ENCODE measurements at places on chromosomes 7 and 10.

- DNase-seq, result no peak
These were observed 72.7 kb upstream of the TMEM106B start for GRCh38 chr7:12138421-12138820.

GRCh38 chr7:82481499-82482097 is 38.0 kb upstream of the CACNA2D1 start:
- DNase-seq, result peak; percentile 0

DNA sequence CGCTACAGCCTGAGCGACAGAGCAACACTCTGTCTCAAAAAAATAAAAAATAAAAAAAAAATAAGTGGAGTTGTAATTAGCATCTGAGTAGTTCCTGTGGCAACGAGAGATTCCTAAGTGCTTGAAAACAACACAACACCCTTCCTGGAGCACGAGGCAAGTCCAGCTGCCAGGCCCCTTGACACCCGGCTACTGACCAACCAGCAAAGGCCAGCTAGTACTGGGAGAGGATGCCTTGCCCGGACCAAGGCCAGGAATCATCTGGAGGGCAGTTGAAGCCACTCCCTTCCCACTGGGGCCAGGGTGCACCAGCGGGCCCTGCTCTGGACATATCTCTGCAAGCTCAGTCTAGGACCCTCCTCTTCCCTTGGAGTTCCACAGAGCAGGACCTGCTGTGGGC is 536 bp downstream of the C10orf105 start:
- no peak for DNase-seq

DNA sequence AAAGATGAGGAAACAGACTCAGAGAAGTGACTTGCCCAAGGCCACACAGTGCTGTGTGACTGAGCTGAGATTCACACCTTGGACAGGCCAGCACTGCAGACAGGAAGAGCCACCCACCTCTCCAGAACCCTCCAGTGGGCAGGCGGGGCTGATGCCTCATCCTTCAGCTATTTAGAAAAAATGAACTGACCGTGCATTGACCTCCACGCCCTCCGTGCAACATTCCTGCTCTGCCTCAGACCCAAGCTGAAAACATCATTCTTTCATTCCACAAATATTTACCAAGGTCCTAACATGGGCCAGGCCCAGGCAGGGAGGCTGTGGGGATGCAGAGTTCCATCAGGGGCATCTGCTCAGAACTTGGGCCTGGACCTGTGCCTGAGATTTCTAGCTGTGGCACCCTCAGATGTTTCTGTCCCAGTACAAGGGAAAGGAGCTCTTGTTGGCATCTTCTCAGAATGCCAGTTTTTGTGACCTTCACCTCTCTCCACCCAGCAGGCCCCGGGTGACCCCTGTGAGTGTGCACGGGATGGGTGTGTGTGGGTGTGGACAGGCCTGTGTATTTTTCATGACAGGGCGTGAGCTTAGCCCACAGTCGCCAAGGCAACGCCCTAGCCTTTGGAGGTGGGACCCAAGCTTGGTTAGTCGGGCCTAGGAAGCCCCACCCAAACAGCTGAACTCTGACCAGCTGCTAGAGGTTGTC is 6.5 kb downstream of the VSIR start:
- no peak for DNase-seq
